ENCODE measurements at places on chromosomes 1 and 21.
A peak's percentile ranks its signal among the peaks of the same experiment; 100 is the strongest.

DNA sequence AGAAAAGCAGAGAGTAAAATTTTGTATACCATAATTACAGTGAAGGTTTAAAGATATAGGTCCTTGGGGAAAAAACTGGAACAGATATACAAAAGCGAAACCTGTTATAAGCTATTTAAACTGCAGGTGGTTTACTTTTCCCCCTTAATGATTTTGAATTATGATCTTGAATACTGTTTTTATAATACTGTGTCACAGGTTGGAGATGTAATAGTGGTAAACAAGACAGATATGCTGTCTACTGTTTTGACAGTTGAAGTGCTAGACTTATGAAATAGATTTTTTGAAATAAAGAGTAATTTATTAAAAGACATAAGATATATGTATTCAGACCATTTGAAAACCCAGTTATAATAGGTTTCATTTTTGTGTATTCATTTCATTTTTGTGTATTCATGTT lies 129.4 kb downstream of the CD247 start:
- DNase-seq = no peak

DNA sequence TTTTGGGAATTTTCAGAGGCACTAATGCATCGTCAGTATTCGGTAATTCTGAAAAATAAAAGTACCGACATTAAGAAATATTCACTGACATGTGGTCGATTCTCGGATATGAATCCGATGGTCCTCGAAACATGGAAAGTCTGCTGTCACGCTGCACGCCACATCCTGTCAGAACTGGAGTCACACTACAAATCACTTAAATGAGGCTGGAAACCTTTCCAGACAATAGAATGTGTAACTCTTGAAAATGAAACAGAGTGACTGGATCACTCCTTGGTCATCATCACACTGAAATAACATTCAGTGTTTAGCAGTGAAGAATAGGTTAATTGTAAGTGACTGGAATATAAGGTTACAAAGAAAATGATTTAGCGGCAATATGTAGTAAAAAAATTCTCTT lies 620.1 kb upstream of the ADAMTS5 start:
- no peak for DNase-seq

GRCh38 chr21:29641635-29642550 lies 297.9 kb downstream of the GRIK1 start:
- no peak for DNase-seq

- DNase-seq = no peak
Observed at GRCh38 chr21:45248893-45249381, 38.8 kb downstream of the POFUT2 start.

- peak; percentile 72 for DNase-seq
Observed at GRCh38 chr1:78619803-78620579, at the start of gene IFI44L. IFI44L (plus strand) TSS chr1:78620448; CDS start chr1:78627916, 7,468 bp downstream.

DNA sequence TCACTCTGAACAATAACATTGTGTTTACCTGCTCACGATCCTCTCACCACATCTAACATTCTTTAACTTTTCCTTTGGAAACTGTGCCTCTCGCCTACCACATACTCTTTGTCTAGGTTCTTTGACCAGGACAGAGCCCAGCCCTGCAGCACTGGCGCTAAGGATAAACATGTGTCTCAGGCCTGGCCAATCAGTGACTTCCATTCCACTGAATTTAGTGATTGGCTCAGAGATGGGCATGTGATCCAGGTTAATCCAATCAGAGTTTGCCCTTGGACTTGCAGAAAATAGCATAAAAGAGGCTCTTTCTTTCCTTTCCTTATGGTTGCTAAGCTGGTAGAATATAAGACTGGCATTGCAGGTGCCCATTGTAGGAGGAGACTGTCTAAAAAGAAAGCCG lies 605.7 kb downstream of the MATN1 start:
- DNase-seq = no peak

DNA sequence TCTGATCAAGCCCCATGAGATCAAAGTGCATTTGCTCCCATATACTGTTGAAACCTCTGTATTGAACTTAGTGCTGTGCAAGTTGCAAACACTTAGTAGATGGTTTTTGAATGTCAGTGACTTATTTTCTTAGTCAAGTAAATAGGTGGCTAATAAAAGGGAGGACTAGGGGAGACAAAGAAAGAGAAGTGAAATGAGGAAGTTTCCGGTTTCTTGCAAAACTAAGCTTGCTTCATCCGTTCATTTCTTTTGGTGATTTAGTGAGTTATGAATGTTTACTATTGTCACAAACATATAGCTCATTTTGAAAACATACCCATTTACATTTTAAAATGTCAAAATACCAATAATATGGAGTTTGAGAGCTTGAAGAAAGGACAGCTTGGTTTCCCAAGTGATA lies 23.0 kb downstream of the ADAMTS5 start:
- DNase-seq = no peak

DNA sequence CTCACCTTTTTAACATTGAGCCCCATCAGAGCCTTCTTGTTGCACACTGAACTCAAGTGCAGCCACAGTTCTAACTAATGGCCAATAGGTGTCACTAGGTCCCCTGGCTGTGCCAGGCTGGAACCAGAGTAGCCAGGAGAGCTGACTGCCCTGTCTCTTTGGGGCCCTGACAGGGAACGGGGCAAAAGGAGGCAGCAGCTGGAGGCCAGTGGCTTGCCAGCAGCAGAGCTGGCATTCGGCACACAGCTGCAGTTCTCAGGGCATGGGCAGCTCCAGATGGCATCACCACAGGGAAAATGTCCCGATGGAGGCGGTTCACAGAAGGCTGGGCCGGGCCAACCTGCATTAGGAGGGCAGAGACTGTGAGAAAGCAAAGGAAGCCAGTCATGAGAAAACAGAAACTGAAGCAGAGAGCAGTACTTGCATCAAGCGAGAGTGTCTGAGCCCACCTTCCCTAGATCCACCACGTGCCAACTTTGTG lies 188.6 kb downstream of the FCRL5 start:
- no peak for DNase-seq

DNA sequence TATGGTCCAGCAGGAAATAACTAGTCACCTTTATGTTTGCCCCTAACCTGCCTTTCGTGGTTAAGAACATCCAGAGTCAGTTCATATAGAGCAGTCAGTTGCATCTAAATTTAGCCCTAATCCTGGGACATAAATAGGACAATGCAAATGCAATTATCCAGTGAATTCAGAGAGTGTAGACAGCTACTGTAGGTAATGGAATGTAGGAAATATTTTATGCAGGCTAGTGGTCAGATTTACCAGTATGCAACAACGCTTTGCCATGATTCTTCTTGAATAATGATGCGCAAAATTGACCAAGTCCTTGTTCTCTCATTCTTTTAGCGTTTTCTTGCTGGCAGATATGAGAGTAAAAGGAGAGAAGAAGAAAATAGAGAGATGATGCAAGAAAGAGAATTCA lies 165.4 kb downstream of the LMX1A start:
- no peak for DNase-seq
